Caki2 (cell line): ENCODE measurements at places on chromosomes 2 and 18.

DNA sequence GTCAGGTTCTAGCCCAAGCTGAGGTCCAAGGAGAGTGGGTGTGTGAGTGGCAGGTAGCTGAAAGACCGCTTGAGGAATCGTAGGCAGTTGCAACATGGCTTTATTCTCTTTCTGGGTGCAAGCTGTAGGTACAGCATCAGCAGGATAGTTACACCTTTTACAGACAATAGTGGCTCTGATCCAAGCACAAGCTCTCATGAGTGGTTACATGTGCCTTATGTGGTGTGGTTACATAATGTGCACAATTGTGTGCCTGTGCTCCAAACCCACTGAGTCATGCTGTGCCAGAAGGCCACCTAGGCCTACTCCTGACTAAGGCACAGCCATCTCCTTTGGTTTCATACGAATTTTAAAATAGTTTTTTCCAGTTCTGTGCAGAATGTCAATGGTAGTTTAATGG, 227.6 kb downstream of the SATB2 start:
- DNase-seq, result no peak

- no peak for DNase-seq
Measured at GRCh38 chr2:144443837-144444817, 75.8 kb downstream of the ZEB2 start.

DNA sequence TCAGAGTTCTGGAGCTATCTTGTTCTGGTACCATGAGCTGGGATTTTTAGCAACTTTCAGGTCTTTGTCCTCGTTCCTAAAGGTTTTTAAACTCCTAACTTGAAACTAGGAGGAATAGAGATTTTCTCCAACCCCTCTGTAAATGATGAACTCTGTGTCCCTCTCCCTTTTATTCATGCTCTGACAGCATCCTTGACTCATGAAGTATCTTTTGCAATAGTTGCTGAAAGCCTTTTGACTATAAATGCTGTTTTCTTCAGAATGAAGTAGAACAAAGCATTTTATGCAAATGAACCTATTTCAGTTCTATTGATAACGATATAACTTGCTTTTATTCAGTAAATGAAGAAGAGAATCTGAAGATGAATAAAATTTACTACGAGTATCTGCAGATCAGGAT, 17.0 kb upstream of the MAPRE2 start:
- no peak for DNase-seq

DNA sequence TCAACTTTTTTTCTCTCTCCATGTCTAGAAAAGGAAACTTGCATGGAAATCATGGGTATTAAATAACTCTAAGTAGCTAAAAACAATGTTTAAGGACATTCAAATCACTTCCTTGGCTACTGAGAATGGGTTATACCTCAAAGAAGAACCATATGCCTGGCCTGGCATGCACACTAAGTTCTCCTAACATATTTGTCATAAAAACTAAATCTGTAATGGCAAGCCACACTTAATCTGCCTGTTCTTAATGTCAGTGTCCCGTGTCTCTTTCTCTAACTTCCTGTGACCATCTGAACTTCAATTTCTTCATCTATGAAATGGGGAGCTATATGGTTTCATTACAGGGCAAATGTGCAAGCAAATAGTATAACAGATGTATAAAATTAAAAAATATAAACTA, 11.1 kb downstream of the PDE1A start:
- no peak for DNase-seq

DNA sequence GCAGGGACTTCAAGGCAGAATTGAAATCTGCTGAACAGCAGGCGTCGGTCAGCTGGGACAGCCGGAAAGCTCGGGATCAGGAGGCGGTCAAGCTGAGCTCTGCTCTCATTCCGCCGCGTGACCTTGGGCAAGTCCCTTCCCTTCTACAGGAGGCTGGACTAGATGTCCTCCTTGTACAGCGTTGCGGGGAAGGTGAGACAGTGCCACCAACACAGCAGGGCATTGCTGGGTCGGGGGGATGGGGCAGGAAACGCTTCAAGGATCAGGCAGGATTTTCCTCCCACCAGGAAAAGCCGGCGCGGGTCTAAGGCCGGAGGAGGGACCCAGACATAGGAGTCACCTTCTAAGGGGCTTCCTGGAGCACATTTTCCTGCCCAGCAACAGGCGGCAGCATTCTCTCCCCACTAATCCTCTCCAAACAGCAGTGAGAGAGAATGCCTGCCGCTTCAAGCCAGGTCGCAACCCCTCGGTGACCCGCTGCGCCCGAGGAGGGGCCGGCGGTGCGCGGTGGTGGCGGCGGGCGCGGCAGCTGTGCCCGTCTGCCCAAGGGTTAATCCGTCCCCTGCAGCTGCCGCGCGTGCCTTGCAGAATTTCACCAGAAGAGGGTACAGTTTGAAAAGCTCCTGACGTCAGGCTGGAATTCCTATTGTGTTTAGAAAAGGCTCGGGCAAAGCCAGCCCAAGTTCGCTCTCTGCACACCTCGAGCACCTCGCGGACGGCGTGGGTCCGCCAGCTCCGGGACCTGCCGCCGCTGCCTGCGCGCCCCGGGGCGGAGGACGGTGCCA, at the start of gene KCNF1:
Gene KCNF1, plus strand, starts transcription at position 644 of the 785 bp plus-strand sequence. CDS start 493 bp downstream, outside the sequence.
- DNase-seq, result peak; percentile 63
